NCI-H2029 (cell line): ENCODE measurements at places on chromosomes 16 and 17.

- DNase-seq: no peak
Measured at GRCh38 chr17:48616717-48617470, 1.8 kb upstream of the HOXB8 start.

- DNase-seq: no peak
Measured at GRCh38 chr16:67302970-67303369, 23.6 kb downstream of the KCTD19 start.

GRCh38 chr17:70916469-70916868 is 747.1 kb downstream of the KCNJ2 start:
- no peak for DNase-seq

- DNase-seq: no peak
Measured at GRCh38 chr17:48129981-48130380, 22.4 kb downstream of the SNX11 start.

GRCh38 chr17:34645594-34645993 is 66.2 kb downstream of the TMEM132E start:
- peak; percentile 74 for DNase-seq

GRCh38 chr17:74960570-74961342 is 11.8 kb downstream of the HID1 start:
- no peak for DNase-seq

- no peak for DNase-seq
Measured at GRCh38 chr16:4309102-4309832, 6.6 kb upstream of the GLIS2 start.

DNA sequence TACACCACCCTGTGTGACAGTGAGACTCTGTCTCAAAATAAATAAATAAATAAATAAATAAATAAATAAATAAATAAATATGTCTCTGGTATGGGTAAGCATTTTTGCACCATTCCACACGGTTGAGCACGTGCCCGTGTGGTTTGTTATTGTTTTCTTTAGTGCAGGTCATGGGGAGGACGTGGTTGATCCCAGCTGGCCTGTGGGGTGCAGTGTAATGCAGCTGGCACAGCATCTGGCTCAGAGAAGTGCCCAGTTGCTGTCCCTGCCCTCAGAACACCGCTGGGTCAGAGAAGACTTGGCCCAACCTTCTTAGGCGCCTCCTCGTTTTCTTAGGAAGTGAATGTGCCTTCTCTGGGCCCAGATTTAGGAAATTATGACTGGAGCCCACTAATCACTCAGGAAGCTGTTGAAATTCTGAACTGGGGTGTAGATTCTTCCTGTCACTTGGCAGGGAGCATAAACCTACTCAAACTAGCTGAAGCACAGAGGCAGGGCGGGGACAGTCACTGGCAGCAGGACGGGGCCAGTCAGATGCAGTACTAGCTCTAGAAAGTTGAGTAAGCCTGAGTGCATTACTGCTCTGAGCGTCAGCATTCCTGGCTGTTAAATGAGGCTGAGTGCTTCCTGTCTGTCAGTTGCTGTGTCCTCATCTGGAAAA is 85.9 kb downstream of the SNX29 start:
- no peak for DNase-seq

GRCh38 chr17:78528541-78528940 is 48.7 kb downstream of the DNAH17 start:
- DNase-seq: peak; percentile 45

GRCh38 chr17:8141045-8141444 is 11.2 kb downstream of the PER1 start:
- no peak for DNase-seq

GRCh38 chr17:66076546-66077190 is 115.3 kb downstream of the CEP112 start:
- DNase-seq: no peak

GRCh38 chr16:58634265-58634802 is 4.7 kb upstream of the CNOT1 start:
- DNase-seq: no peak

- no peak for DNase-seq
Measured at GRCh38 chr16:67594256-67594915, 32.1 kb downstream of the CTCF start.

GRCh38 chr16:1526608-1527555 is 6.6 kb upstream of the TMEM204 start:
- DNase-seq: no peak

DNA sequence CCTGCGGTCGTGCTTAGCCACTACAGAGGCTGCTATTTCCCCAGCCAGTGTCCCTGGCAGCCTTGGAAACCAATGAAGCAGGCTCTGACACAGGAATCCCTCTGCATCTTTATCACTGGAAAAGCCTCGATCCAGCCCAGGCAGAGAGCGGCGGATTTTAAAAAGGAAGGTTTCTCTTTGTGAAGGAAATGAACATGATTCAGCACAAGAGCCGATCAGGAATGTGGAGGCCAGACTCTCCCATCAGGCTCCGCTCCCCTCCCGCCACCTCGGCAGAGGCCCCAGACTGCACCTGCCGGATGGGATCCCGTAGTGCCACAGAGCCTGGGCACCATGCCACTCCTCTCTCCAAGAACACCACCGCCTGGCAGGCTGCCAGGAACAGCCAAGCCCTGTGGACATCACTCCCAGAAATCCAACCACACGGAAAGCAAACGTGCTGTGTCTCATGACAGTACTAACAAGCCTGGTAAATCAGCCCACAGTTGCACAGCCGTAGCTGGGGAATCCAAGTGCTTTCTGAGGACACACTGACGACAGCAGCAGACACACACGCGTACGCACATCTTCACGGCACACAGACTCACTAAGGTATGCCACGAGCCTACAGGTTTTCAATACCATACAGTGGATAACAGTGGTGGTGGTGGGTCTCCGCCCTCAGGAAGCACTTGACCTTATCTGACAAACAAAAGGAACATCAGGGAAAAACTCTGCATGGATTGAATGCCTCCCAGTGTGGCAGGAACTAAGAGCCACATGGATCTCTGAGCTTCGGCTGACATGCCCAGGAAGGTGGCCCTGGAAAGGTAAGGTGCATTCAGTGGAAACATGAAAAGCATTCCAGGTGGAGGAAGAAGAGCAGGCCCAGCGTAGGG is 5.4 kb downstream of the LRRC75A start:
- DNase-seq: peak; percentile 93

DNA sequence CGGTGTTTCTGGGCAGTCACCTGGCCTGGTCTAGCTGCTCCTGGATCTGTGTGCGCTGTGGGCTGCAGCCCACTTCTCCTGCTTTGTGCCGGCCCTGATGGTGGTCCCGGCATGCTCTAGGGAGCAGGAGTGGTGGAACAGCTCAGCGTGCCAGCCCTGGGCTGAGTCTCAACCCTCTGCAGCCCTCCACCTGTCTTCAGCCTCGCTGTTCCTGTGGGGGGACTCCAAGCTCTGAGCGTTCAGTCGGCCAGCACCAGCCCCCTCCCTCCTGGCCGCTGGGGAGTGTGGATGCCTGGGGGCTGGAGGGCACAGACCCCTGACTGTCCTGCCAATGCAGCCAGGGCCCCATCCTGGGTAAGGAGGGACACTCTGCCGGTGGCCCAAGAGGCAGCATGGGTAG is 23.7 kb upstream of the RASD1 start:
- no peak for DNase-seq

DNA sequence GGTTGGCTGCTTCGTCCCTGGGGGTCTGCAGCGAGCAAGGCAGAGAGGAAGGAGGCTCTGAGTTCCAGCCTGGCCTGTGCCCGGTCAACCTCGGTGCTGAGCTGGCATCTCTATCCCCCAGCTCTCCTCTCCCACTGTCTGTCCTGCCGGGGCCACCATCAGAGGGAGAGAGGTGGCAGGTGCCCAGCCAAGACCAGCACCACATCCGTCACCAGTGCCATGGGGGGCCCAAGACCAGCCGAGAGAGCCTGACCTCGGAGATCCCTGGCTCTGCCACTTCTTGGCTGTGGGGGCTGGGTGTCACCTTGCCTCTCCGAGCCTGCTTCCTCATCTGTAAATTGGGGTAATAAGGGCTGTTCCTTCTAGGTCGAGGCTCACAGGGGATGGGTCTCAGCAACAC is 560 bp upstream of the P2RX1 start:
- no peak for DNase-seq

DNA sequence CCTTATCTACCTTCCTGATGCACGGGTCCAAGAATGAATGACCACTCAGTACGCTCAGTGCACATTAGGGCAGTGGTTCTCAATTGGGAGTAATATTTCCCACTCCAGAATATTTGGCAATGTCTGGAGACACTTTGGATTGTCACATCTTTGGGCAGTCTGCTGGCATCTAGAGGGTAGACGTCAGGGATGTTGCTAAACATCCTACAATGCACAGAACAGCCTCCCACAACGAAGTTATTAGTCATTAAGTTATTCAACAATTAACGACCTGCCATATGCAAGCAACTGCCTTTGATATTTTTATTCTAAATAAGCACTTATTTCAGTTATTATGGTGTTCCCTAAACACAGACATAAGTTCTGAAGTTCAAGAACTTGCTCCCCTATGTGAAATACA is 669.3 kb downstream of the TOX3 start:
- DNase-seq: no peak

GRCh38 chr17:57679356-57679755 is 65.7 kb downstream of the CCDC182 start:
- no peak for DNase-seq

GRCh38 chr17:6413065-6413464 is 21.9 kb downstream of the AIPL1 start:
- no peak for DNase-seq

GRCh38 chr16:10923650-10924214 is 18.5 kb downstream of the DEXI start:
- peak; percentile 29 for DNase-seq

- DNase-seq: no peak
Measured at GRCh38 chr16:19003935-19004334, 20.2 kb downstream of the TMC7 start.

GRCh38 chr17:55324296-55324978 is 59.7 kb downstream of the HLF start:
- no peak for DNase-seq

- no peak for DNase-seq
Measured at GRCh38 chr17:4788159-4788806, 481 bp upstream of the GLTPD2 start.

- DNase-seq: no peak
Measured at GRCh38 chr17:41585301-41586056, 1.2 kb downstream of the KRT14 start.

- no peak for DNase-seq
Measured at GRCh38 chr17:238964-239259, 57.5 kb upstream of the DOC2B start.

GRCh38 chr17:17497845-17498520 is 1.8 kb upstream of the RASD1 start:
- no peak for DNase-seq

- DNase-seq: no peak
Measured at GRCh38 chr17:15479703-15480102, 12.3 kb upstream of the CDRT4 start.
